ENCODE measurements at places on chromosomes 4 and X.
A peak's percentile ranks its signal among the peaks of the same experiment; 100 is the strongest.

DNA sequence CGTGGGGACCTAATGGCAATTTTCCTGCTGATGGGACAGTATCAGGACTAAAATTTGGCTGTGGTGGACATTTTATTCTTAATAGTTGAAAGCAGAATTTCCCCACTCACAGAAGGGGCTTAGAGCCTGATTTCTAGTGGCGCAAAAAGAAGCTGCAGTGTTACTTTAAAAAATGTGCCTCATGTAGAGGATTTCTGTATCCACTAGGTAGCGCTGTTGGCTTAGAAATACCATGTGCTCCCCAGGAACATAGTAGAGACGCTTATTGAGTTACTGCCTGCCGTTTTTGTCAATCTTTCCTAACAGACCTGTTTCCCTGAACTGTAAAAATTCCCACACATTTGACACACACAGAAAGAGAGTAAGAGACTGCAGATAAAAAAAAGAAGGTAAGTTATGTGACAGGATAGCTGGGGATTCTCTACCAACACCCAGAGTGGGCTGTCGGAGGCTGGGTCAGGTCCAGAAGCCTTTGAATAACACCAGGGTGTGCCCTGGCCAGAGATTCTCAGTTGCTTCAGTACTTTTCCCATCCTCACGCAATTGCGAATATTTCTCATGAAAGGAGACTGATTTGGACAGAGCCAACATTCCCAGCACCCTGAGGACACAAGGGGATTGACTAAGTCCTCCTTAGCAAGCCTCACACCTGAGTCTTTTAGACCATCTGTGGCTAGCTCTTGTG lies 88.4 kb downstream of the ZXDA start:
- peak; percentile 19 for DNase-seq

DNA sequence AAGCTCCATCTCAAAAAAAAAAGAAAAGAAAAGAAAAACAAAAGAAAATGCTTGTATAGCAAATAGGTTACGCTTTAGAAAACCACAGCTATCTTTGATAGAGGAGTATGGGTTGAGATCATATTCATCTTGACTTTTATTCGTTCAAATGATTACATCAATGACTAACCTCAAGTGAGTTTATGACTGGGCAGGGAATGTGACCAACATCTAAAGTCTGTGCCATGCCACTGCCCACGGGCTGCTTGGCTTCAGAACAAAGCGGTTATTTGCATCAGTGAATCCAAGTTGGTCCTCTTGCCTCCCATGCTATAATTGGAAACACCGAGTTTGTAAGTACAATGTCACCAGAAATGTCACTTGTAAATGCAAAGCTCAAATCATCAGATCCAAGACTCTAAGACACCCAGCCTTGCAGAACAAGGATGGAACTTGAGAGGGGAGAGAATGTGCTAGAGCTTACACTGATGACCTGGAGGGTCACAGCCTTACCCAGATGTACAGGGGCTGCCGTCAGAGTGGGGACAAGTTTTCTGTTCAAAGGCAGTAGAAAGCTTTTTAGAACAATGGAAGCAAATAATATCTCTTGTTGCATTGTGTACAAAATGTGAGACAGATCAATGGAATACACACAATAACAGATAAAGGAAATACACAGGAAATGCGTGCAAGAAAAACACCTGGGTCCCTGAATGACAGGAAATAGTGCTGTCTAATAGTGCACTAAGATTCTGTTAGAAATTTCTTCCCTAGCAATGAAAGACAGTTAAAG lies 8.4 kb upstream of the OPN1LW start:
- DNase-seq: no peak

DNA sequence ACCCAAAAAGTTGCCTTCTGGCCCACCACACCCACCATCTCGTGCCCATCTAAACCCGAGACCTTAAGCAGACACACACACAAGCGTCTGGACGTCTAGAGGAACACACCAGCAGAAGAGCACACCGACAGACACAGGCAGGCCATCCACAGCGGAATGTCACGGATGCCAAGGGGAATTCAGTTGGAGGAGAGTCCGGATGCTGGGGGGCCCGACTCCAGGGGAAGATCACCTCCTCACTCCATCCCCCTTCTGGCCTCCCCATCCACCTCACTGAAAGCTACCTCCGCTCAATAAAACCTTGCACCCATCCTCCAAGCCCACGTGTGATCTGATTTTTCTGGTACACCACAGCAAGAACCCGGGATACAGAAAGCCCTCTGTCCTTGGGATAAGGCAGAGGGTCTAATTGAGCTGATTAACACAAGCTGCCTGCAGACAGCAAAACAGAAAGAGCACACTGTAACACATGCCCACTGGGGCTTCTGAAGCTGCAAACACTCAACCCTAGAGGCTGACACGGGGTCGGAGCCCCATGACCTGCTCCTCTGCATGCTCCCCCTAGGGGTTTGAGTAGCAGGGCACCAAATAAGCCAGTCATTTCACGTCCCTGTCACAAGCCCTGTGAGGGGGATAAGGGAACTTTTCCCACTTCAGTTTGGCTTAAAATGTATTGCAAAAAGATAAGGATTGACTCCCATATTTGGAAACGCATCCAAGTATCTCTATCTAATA lies 339.6 kb upstream of the PCDH10 start:
- no peak for DNase-seq

GRCh38 chr4:99457270-99457669 lies 22.1 kb upstream of the ADH7 start:
- DNase-seq: no peak

DNA sequence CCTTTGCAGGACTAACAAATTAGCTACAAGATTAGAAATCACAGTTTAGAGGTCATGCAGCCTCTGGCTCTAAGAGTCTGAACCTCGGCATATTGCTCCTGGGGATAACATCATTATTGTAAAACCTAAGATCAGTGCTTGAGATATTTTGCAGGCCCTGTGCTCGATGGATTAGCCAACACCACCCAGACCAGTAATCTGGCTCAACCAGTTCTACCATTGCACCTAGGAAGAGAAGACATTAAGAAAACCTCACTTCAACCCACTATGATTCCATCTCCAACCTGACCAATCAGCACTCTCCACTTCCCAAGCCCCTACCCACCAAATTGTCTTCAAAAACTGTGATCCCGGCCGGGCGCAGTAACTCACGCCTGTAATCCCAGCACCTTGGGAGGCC lies 43.6 kb downstream of the WFS1 start:
- DNase-seq: no peak

GRCh38 chrX:149571770-149572169 lies 15.5 kb downstream of the MAGEA9B start:
- DNase-seq: no peak

DNA sequence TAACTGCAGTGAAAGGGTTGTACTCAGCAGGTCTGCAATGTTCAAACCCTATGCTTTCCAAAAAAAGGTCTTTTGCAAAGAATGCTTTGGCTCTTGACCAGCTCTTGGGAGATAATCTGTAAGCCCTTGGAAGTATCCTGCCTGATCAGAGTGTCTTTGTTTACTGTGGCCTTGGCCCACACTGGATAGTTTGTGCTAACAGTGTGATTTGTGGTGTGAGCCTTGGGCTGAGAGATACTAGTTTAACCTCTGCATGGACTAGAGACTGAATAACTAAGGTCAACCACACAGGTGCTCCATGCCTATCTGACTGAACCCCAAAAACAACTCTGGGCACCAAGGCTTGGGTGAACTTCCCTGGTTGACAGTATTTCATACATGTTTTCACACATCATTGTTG lies 3.6 kb upstream of the MAGED1 start:
- no peak for DNase-seq

DNA sequence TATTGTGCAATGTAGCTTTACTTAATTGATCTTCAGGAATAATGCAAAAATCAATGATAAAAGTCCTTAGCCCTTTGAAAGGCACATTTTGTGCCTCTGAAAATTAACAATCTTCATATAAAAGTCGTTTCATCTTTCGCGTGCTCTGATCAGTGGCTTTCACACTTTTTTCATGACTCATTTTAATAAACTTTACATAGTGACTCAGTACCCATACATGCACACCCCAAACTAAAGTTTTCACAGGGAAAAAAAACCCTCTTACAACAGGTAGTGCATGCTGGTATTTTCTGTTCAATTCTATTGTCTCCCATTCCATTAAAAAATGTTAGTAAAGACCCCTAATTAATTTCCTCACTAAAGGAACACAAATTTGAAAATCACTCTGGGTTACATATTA lies 21.5 kb downstream of the RWDD4 start:
- no peak for DNase-seq

DNA sequence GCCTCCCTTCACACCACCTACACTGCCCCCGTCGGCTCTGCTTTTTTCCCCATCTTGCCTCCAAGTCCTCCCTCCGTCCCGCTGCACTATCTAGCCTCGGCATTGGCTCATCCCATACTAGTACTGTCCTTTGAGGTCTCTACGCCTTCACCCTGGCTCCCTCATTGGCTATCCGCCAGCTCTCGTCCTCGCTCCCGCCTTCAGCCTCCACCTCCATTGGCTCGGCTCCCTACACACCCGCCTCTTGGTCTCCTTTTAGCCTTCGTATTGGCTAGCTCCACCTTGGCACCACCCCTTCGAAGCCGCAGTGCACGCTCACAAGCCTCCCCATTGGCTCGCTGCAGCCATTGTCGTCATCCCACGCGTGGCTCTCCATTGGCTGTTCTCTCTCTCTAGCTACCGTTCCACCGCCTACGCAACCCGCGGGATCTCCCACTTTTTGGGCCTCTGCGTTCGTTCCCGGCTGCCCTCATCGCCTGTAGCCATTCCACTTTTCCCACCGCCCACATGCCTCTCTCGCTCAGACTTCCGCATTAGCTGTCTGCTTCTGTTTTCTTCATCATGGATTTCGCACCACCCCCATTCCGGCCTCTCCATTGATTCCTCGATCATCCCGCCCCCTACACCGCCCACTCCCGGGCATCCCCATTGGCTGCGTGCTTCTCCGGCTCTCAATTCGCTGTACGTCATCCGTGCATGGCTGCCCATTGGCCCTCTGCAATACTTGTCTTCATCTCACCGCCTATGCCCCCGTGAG lies 405 bp upstream of the PPP1R3F start:
- peak; percentile 96 for DNase-seq

DNA sequence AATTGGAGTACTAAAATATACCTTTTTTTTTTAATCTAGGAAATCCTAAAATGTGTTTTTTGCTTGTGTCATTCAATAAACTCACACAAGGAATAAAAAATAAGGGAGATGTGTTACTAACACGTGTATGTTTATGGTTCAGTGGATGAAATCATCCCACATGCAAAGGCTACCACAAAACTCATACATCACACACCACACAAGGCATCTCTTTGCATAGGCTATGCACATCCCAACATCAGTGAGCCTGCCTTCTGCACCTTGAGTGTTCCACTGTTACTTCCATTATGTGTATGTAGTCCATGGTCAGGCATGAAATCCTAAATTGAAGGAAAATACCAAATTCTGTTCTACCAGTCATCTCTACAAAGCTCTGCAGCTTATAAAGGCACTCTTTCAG lies 213.1 kb downstream of the DCTD start:
- no peak for DNase-seq

GRCh38 chr4:4368809-4369580 lies 17.9 kb upstream of the NSG1 start:
- no peak for DNase-seq

GRCh38 chr4:54228961-54229501 lies at the start of gene PDGFRA:
PDGFRA (plus strand) TSS chr4:54229293; CDS start chr4:54258769, 29,476 bp downstream.
- DNase-seq: no peak

- DNase-seq: no peak
These were observed 3.4 kb upstream of the CYBB start for GRCh38 chrX:37776283-37776986.

GRCh38 chr4:69124941-69125340 lies 28.7 kb downstream of the UGT2B7 start:
- no peak for DNase-seq

DNA sequence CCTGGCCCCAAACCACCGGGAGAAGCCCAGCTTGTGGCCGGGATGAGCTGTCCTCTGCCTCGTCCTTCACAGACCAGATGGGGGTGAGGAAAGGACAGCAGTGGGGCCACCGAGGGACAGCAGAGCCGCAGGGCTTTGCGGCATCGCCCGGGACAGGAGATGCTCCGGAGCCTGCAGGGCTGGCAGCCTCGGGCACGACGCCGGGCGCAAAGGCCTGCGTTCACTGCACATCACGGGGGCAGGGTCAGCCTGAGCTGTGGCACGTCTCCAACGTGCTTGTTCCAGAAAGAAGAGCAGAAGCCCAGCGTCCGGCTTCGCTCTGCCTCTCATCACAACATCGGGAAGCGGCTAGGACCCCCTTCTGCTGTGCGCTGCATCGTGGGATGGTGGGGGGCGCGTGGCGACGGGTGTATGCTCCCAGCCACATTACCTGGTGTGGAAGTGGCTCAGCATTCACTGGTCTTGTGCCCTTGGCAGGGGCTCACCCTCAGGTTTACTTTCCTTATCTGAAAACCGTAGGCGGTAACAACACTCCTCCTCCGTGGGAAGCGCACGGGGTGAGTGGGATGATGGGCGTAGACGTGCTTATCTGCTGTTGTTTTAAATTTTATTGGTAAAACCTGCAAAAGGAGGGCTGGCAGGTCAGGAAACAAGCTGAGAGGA lies 7.4 kb downstream of the TADA2B start:
- DNase-seq: no peak

DNA sequence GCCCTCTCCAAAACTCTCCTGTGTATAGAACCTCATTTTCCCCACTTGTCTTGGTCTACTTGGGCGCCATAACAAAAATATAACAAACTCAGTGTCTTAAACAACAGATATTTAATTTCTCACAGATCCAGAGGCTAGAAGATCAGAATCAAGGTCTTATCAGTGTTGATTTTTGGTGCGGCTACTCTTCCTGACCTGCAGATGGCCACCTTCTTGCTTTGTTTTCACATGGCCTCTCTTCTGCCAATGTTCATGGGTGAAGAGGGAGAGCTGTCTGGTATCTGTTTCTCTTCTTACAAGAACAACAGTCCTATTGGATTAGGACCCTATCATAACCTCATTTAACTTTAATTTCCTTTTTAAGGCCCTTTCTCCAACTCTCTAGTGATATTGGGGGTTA lies 177.3 kb downstream of the PABPC4L start:
- DNase-seq: peak; percentile 2

GRCh38 chrX:69603566-69604194 lies 12.2 kb upstream of the EDA start:
- DNase-seq: no peak

DNA sequence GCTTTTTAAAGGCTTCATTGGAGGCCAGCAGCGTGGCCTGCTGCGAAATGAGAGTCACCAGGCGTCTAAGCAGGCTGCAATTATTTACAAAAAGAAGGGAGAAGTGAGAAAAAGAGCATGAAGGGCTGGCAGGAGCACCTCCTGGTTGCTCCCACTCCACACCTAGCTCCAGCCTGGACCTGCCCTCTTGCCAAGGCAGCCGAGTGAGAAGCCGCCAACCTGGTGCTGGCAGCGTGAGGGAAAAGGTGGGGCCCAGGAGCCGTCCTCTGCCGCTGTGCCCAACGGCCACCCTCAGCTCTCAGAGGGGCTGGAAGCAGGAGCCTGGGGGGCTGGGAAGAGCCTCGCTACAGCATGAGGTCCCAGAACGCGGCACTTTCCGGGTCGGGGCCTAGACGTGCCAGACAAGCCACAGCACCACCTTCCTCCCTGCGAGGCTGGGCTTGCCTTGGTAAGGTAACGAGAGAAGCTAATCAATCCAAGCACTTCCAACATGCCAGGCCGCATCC lies 16.3 kb downstream of the SLC6A8 start:
- DNase-seq: no peak

Data from NCI-H446 treated with DMSO at 0.1 percent for 48 hours (cell line).